ENCODE measurements at places on chromosomes 11 and 22.
A peak's percentile ranks its signal among the peaks of the same experiment; 100 is the strongest.

GRCh38 chr11:24238771-24239645 is 257.8 kb upstream of the LUZP2 start:
- DNase-seq: no peak

- DNase-seq: no peak
Measured at GRCh38 chr11:119782739-119783072, 53.7 kb upstream of the NECTIN1 start.

DNA sequence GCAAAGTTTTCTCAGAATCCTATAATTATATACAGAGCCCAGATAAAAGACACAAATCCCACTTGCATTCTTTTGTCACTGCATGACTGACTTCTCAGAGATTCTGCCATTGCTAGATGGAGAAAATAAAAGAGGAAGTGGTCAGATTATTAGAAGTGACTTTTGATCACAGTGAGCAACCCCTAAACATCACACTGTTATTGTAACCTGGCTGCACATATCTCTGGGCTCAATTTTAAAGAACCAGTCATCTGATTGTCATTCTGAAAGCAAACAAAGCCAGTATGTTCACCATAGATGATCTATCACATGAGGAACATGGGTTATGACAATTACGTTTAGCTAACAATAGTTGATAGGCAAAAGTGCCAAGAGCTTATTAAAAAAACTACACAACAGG is 47.8 kb downstream of the COPB1 start:
- DNase-seq: no peak

- no peak for DNase-seq
Measured at GRCh38 chr11:444396-445144, 2.8 kb upstream of the ANO9 start.

- DNase-seq: no peak
Measured at GRCh38 chr22:48754611-48755058, 1073.0 kb downstream of the BRD1 start.

GRCh38 chr22:39317084-39317774 is 2.2 kb downstream of the RPL3 start:
- no peak for DNase-seq

DNA sequence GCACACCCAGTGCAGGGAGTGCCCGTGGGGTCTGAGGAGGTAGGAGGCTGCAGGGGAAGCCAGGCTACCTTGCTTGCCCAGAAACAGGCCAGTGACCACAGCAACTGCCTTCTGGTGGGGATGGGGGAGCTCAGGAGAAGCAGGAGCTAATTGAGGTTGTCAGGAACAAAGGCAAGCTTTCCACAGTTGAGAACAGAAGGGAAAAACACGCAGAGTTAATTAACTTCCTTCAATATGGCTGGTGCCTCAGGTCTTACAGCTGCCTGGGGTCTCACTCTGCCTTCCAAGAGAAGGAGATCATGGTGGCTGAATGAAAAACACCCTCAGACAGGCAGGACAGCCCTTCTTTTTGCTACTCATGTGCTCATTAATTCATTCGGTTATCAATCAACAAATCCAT is 127.9 kb upstream of the SYT13 start:
- no peak for DNase-seq

GRCh38 chr11:77038029-77038824 is 4.0 kb downstream of the B3GNT6 start:
- DNase-seq: no peak

DNA sequence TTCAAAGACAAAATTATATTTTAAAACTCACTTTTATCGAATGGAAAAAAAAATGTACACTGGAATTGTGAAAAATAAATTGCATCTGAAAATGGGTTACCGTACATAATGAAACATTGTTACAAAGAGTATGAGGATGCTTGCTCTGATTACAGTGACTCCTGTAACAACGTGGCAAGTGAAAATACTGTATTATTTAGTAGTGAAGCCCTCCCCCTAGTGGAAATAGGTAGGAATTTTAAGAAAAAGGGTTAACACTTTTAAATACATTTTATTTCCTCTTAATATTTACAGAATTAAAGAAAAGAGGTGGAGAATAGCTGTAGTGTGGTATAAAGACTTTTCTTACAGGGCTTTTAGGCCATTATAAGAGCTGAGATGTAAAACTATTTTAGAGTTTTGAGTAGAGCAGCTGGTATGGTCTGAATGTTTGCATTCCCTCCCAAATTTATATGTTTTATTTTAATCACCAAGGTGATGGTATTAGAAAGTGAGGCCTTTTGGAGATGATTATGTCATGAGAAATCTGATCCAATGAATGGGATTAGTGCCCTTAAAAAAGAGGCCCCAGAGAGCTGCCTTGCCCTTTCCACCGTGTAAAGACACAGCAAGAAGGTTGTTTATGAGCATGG is 25.2 kb downstream of the FAM76B start:
- peak; percentile 58 for DNase-seq

DNA sequence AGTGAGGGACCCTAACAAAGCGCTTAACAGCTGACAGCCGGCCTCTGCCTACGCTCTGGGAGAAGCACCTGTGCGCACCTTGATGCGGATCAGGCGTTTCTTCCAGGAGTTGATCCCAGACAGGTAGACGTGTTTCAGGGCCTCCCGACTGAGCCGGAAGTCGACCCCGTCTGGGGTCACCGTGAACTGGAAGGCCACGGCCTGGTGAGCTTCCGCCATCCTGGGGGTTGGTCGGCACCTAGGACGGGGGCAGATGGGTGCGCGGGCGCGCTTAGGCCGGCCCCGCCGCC is 585 bp downstream of the CPT1B start:
- DNase-seq: no peak

GRCh38 chr11:128574576-128575011 is 12.8 kb downstream of the ETS1 start:
- DNase-seq: no peak

GRCh38 chr11:130804306-130805076 is 111.8 kb downstream of the SNX19 start:
- no peak for DNase-seq

- no peak for DNase-seq
Measured at GRCh38 chr22:26450453-26451185, 21.6 kb downstream of the ASPHD2 start.

GRCh38 chr11:89667001-89667400 is 43.1 kb upstream of the TRIM77 start:
- no peak for DNase-seq

GRCh38 chr11:61151545-61152252 is 9.5 kb downstream of the VPS37C start:
- DNase-seq: no peak
